CD8-positive, alpha-beta memory T cell (primary cell): ENCODE measurements at places on chromosomes 1 and 21.
A peak's percentile ranks its signal among the peaks of the same experiment; 100 is the strongest.

DNA sequence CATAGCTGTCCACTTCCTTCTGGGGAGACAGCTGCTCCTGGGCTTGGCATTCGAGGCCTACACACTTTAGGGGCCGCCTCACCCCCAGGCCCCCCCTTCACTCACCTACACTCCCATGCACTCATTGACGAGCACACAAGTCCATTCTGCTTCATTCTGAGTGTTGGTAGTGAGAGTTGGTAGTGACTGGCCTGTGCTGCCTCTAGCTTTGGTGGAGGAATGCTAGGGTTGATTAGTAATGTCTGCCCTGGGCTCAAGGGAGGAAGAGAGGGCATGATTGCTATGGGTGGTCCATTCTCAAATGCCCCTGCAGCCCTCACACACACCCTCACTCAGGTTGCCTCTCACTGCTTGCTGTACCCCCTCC is 30.4 kb downstream of the TRIM11 start:
- no peak for DNase-seq

- DNase-seq: no peak
Measured at GRCh38 chr1:184801503-184801902, 46.8 kb upstream of the EDEM3 start.

DNA sequence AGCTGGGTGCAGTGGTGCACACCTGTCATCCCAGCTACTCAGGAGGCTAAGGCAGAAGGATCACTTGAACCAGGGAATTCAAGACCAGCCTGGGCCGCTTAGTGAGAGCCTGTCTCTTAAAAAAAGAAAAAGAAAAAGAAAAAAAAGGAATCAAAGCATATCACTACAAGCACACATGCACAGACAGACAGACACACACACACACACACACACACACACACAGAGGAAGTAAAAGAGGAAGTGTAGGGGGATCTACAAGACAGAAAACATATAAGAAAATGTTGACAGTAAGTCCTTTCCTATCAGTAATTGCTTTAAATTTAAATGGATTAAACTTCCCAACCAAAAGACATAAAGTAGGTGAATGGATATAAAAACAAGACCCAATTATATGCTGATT is 180.3 kb downstream of the FAF1 start:
- DNase-seq: no peak

GRCh38 chr1:10679496-10680220 is 116.8 kb downstream of the CASZ1 start:
- no peak for DNase-seq

DNA sequence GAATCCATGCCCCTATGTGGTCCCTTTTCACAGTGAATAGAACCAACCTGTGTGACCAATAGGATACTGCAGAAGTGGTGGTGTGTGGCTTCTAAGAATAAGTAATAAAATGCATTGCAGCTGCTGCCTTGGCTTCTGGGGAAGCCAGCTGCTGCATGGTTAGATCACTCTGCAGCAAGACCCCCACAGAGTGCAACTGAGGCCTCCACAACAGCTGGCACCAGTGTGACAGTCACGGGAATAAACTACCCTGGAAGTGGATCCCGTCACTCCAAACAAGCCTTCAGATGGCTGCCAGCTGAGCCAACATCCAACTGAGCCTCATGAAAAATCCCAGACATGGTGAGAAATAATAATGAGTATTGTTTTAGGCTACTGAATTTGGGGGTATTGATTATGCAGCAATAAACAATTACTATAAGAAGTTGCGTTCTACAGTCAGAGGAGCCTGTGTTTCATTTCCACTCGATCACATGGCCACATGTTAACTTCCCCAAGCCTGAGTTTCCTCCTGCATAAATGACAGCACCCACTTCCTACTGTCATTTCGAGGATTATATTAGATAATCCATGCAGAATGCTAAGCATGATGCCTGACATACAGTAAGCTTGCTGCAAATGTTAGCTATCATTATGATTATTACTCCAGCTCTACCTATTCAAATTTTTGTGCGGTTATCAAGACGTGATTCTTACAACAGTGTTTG is 20.8 kb upstream of the COG2 start:
- DNase-seq: no peak

- DNase-seq: peak; percentile 7
Measured at GRCh38 chr1:15849775-15850324, 2.3 kb downstream of the SPEN start.

DNA sequence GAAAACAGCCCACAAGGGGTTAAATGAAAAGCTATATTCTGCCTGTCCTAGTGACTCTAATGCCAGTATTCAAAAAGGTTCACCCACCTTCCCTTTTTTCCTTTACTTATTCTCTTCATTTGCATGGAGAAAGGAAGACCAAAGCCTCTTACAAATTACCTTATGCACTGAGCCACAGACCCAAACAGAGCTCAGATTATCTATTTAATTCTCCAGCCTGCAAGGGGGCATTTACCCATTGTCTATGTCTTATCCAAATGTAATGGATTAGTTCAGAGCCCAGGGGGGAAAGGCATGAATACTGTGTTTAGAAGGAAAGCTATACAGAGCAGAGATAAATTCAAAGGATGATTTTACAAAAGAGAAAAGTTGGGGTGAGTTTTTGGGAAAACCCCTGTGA is 388.5 kb downstream of the OMA1 start:
- no peak for DNase-seq

GRCh38 chr1:86176226-86176625 is 19.7 kb upstream of the COL24A1 start:
- DNase-seq: no peak
